NCI-H1105 (cell line): ENCODE measurements at places on chromosomes 1 and 21.

- no peak for DNase-seq
Observed at GRCh38 chr1:51693419-51694155, 76.7 kb downstream of the OSBPL9 start.

DNA sequence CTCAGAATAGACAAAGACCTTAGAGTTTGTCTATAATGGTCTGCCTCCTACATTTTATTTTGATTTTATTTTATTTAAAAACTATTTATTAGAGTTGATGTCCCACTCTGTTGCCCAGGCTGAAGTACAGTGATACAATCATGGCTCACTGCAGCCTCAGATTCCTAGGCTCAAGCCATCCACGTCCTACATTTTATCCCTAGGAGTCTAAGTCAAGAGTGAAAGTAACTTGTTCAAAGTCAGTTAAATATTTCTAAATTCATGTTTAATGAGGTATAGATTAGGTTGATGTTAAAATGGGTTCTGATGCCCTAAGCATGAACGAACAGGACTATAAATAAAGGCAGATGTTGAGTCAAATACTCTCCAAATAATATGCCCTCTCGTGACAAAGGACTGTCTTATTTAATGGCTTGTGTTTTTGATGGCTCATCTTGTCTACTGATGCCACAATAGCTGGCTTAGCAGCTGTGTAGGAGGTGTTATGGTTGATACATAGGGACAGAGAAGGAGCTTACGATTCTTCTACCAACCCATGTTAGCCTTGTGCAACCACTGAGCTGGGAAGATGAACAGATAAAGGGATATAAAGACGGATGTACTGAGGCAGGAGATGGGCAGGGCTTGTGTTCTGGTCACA, 66.0 kb upstream of the CR1L start:
- DNase-seq = no peak

DNA sequence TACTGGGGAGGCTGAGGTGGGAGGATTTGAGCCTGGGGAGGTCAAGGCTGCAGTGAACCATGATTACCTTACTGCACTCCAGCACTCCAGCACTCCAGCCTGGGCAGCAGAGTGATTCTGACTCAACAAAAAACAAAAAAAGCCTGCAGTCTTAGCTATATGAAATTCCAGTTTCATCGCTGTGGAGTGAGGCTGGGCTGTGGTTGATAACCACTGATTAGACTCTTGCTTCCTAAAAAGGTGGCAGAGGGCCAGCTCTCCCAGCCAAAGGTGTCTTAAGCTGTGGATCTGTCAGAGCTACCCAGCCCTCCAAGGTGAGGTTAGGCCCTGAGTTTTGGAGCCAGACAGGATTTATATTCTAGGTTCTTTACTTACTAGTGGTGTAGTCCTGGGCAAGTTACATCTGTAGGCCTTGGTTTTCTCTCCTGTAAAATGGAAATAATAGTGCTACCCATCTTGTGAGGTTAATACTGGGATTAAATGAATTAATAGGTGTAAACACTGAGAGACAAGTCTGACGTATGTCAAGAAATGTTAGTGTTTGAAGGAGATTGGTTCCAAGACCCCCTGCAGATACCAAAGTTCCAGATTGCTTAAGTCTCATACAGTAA, 35.9 kb downstream of the TMCC2 start:
- DNase-seq = no peak

- DNase-seq = no peak
Observed at GRCh38 chr1:26921126-26921539, 410 bp upstream of the NUDC start.
